ENCODE measurements at places on chromosomes 2 and 18.

DNA sequence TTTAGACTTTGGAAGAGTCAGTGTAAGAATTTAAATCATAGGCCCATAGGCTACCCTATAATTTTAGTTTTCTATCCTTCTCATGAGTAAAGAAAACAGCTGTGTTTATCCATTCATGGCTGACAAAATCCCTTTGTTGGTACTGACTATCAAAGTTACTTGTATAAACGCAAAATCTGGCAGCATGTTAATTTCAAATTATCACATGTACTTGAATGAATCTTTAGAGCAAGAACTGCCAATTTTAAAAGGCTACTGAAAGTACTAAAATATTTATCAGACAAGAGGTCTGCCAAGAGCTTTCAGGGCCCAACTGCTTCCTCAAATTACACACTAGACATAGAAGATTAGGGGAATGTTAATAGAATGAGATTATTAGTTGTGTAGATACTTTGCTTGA is 66.6 kb downstream of the MYL12B start:
- DNase-seq: no peak

DNA sequence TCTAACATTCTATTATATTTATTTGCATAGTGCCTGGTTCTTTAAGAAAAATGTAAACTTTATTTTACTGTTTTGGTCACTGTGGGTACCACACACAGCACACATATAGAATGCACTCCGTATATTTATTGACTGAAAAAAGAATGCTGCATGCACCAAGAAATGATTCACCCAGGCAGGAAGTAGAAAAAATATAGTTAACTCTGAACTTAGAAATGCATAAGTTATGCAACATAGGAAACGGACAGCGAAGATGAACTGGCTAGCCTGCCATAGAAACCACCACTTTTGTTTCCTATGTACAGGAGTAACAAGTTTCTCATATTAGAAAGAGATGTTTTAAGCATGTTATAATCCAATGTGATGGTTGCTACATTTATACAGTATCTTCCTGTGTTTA is 635.8 kb downstream of the DSC3 start:
- DNase-seq: no peak

- no peak for DNase-seq
Measured at GRCh38 chr2:241189856-241190201, 1.4 kb downstream of the ANO7 start.

GRCh38 chr18:28884304-28884703 is 707.4 kb upstream of the CDH2 start:
- DNase-seq: no peak

DNA sequence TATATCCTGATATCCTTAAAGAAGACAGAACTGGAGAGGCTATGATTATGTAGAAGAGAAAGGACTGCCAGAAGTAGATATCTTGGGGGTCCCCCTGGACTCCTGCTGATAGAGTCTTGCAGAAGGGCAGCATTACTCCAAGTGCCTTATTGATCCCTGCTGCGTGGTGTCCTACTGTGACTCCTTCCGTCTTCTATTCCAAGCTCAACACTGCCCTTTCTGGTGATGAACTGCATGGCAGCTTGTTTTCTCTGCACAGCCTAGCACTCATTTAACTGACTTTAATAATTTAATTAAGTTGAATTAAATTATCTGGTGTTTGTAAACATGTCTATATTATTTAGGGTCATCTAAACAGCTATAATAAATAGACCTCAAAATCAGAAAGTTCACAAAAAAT is 194.1 kb upstream of the DSEL start:
- DNase-seq: no peak

DNA sequence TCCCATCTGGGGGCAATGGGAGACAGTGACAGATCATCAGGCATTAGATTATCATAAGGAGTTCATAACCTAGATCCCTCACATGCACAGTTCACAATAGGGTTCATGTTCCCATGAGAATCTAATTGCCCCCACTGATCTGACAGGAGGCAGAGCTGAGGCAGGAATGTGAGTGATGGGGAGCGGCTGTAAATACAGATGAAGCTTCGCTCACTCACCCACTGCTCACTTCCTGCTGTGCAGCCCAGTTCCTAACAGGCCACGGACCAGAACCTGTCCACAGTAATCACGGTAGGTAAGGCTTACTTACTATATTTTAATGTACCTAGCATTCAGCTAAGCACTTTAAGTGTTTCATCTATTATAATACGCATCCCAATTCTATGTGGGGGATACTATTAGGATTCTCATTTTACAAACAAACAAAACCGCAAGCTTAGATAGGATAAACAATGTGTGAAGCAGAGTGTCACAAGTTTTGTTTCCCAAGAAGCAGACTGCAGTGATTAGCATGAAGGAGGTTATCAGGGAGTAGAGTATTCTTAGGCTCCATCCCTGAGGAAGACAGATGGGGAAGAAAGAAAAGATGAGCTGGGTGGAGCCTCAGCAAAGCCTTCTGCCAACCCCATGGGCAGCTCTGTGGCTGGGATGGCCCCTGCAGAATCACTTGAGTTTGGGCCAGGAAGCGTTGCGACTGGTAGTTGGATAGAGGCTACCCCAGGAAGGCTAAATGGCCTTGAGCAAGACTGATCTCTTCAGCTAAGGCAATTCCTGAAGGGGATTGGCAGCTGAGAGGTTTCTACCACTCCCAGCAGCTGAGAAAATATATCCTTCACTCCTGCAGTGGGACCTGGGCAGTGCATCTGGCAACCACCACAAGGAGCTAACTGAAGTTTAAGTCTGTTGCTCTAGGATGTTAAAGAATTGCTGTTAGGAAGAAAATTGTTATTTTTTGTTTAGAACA is 133.1 kb downstream of the MREG start:
- DNase-seq: no peak

GRCh38 chr2:23404426-23404825 is 19.4 kb downstream of the KLHL29 start:
- no peak for DNase-seq

- DNase-seq: no peak
Measured at GRCh38 chr2:173996766-173997165, 31.6 kb upstream of the SP3 start.

DNA sequence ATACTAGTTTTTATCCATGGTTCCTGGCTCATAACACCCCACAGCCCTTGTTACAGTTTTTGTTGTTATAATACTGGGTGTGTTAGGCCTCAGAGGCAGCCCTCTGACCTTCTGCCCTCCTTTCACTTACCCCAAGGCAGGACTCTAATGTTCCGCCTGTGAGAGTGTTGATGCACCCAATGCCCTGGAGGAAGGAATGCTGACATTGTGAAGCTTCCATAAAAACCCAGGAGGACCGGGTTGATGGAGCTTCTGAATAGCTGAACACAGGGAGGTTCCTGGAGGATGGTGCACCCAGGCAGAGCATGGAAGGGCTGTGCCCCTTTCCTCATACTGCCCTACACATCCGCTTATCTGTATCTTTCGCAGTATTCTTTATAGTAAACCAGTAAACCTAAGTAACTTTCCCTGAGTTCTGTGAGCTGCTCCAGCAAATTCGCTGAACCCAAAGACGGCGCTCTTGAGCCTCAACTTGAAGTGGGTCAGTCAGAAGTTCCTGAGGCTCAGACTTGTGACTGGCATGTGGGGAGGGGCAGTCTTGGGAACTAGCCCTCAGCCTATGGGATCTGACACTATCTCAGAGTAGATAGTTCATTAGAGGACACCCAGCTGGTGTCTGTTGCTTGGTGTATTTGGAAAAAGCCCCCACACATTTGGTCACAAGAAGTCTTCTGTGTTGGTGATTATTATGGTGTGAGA is 10.4 kb downstream of the STON1 start:
- DNase-seq: no peak

DNA sequence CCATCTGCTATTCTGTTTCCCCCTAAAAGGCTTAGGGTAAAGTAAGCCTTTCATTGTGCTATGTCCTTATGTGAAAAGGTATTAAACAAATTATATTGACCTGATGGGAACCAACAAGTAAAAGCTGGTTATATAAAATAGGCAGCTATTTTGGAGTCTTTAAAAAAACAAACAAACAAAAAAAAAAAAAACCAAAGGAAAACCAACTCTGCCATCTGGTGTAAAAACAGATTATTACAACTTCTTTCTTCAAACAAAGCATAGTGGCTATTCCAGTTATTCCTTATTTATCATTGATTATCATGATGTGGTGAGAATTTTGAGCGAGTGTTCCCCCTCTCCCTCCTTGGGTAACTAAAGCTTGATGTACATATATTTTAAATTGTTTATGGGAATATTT is 122.3 kb upstream of the FHL2 start:
- no peak for DNase-seq

GRCh38 chr2:179233083-179233490 is 31.5 kb downstream of the SESTD1 start:
- no peak for DNase-seq
